WTC11 (cell line): ENCODE measurements at places on chromosomes 2 and 18.

- DNase-seq, result no peak
Observed at GRCh38 chr2:217307023-217307422, 447.2 kb upstream of the TNP1 start.

DNA sequence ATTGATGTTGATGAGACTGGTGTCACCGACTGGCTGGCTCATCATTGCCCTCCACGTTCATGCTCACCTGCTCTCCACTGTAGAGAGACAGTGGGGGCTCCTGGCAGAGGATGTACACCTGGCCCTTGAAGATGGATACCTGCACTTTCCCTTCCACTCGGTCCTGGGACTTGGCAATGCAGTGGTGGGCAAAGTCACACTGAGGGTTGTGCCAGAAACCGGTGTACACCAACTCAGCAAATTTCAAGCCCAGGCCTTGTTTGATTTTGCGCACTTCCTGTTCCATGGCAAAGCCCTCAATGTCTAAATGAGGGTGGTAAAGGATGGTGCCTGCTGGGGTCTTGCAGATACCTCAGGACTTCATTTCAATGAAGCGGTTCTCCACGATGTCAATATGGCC is 32.5 kb downstream of the GEMIN6 start:
- DNase-seq, result no peak

DNA sequence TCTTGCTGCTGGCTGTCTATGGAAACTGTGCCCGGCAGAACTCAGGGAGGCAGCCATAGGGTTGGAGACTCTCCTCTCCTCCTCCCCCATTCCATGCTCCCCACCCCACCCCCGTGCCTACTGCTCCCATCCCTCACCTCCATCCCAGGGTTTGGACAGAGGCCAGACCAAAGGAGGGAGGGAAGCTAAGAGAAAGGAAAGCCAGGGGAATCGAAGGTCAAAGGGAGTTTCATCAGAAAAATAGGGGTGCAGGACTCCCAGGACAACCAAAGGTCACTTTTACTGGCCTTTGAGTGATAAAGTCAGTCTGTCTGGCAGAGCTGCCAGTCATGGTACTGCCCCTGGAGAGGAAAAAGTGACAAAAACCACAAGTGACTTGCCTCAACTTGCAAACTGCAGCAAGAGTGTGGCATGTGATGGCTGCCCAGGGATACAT is 187.3 kb upstream of the CTAGE1 start:
- DNase-seq, result no peak

DNA sequence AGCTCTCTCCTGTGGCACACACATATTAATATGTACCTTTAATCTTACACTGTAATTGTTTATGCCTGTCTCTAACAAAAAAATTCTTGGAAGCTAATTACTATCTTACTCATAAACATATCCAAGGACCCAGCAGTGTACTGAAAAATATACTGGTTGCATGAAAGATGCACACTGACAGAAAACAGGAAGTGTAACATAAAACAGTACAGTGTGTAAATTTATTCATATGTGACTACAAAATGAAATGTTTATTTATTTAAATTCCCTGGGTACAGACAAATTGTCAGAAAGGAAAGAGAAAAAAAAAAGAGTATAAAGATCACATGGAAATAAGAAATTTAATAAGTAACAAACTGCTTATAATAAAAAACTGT is 28.5 kb downstream of the TMEM131 start:
- DNase-seq, result no peak

GRCh38 chr2:221546505-221547225 is 25.4 kb downstream of the EPHA4 start:
- DNase-seq, result no peak

DNA sequence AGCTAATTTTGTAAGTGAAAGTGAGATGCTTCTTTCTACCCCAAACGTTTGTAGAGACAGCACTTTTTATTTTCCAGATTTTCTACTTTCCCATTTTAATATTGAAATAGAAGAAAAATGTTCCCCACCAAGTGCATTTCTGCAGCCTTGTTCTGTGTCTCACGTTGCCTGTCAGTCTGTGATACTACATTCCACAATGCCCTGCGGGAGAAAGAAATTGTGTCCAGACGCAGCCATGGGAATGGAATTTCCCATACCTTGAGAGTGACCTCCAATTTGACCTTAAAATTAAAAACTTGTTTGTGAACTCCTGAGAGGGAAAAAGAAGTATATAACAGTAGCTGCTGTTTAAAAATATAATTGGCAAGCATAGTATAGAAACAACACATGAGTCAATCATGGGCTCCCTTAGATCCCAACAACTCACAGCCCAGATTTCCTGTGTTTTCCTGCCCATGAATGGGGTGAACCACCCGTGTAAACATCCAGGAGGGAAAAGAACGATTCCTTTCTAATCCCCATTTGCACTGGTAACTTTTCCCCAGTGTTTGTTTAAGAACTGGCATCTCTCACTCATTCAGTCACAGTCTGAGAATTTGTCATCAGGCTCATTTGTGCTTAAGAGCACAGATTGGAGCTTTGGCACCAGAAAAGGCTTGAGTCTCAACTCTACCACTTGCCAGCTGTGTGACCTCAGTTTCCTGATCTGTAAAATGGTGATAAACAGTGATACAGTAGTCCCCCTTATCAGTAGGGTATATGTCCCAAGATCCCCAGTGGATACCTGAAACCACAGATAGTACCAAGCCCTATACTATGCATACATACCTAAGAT is 166.1 kb upstream of the ZNF521 start:
- no peak for DNase-seq

GRCh38 chr2:29105375-29105774 is 9.8 kb upstream of the CLIP4 start:
- DNase-seq, result no peak

DNA sequence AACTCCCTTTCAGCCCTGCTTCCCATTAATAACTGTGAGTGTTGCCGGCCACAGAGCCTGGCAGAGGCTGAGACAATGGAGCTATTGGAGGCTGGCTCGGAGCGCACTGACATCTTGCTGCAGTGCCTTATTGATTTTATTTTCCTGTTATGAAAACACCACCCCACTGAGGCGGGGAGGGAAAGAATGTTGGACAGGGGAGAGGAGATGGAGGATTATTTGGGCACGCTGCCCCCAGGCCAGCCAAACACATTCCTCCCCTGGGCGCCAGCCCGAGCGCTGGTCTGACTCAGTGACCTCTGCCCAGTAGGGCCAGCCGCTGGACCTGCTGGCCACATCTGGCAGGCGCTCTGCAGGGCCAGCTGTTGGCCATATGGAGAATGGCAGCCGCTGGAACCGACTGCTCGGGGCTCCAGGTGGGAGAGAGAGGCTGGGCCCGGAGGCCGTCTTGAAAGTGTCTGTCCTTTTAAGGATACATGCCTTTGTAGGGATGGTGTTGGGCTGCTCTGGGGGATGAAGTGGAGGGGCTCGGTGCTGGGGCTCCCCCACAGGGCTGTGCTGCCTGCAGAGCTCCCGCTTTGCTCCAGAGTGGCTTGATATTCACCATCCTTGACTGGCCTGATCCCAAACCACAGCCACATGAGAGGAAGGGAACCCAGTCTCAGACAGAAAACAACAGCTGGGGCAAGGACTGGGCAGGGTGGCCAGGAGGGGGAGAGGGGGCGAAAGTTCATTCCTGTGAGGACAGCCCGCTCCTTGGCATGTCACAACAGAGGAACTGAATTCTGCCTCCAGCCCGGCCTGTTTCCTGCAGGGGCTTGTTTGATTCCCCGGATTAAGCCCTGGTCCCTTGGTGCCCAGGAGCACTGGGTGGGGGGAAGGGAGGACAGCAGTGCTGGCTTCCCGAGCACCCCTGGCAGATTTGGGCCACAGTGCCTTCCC is 179.0 kb downstream of the KLHL29 start:
- peak; percentile 36 for DNase-seq

DNA sequence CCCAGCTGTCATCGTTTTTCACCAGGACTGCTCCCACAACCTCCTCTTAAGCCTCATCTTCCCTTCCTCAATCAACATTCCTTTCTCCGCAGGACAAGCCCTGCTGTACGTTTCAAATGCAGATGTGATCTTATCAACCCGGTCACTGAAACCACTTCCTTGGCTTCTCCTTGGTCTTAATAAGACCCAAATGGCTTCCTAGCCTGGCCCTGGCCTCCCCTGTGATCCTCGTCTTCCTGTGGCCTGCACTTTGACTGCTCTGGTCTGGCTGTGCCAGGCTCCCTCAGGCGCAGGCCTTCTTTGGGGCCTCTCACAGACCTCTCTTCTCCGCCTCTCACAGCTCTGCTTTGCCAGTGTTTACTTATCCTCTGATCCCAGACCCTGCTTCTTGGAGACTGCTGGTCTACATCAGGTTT is 4.7 kb upstream of the ADNP2 start:
- peak; percentile 15 for DNase-seq

DNA sequence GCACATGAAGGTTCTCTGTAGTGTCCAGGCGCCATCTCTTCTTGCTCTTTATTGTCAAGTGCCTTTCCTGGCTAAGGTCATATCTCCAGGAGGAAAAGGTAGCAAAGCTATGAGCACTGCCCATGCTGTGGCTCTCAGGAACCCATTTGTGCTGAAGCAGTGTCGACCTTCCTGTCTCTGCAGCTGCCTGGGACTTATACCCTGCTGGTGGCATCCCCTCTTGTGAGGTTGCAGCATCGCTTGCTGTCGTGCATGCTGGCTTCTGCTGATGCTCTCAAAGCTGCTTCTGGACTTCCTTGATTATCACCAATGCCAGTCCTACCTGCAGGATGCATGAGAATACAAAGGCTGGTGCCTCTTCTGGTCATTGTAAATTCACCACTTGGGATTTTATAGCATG is 22.1 kb upstream of the PTPN2 start:
- DNase-seq, result no peak

GRCh38 chr2:3151153-3151918 is 226.3 kb downstream of the EIPR1 start:
- DNase-seq, result no peak

DNA sequence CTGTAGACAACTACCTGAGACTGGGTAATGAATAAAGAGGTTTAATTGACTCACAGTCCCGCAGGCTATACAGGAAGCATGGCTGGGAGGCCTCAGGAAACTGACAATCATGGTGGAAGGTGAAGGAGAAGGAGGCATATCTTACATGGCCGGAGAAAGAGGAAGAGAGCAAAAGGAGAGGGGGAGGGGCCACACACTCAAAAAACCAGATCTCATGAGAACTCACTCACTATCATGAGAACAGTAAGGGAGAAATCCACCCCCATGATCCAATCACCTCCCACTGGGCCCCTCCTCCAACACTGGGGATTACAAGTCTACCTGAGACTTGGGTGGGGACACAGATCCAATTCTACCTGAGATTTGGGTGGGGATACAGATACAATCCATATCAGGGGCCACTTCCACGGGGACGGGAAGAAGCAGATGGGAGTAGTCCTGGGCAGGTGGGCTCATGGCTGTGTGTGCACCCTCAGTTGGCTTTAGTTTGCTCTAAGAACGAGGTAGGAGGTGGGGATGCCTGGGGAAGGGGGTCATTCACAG is 9.9 kb downstream of the MAB21L4 start:
- DNase-seq, result no peak

DNA sequence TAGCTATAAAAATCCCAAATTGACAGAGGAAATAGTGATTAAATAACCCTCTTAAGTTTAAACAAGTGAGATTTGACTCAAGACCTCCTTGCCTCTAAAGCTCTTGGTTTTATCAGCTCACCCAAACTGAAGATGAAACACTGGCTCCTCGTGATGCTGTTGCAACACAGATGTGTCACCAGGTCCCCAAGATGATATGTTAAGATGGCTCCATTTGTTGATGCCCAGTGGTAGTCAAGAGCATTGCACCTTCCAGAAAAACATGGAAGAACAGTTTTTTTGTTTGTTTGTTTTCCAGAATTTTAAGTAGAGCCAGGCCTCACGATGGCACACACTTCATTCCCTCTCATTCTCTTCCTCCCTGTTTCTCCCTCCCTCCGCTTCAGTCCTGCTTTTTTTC is 399.8 kb downstream of the TXNL1 start:
- no peak for DNase-seq

GRCh38 chr2:192042126-192042525 is 152.6 kb downstream of the TMEFF2 start:
- no peak for DNase-seq

DNA sequence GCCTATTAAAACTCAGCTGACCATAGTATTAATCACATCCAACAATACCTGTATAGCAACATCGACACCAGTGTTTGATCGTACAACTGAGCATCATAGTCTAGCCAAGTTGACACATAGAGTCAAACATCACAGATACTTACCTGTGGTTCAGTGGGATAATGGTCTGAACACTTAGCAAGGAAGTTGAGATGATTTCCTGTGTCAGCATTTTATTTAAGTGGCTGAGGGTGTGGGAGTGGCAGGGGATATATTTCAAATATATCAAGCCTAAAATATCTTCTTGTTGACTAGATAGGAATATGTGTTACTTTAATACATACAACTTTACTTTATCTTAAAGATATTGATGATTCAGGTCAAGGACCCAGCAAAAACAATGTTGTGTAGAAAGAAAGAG is 1038.6 kb downstream of the TSN start:
- DNase-seq, result no peak

- no peak for DNase-seq
Observed at GRCh38 chr2:1081451-1082225, 131.0 kb downstream of the SNTG2 start.

GRCh38 chr2:18792684-18793083 is 203.3 kb upstream of the NT5C1B start:
- DNase-seq, result no peak

GRCh38 chr2:71597756-71598155 is 144.4 kb downstream of the DYSF start:
- DNase-seq, result no peak

DNA sequence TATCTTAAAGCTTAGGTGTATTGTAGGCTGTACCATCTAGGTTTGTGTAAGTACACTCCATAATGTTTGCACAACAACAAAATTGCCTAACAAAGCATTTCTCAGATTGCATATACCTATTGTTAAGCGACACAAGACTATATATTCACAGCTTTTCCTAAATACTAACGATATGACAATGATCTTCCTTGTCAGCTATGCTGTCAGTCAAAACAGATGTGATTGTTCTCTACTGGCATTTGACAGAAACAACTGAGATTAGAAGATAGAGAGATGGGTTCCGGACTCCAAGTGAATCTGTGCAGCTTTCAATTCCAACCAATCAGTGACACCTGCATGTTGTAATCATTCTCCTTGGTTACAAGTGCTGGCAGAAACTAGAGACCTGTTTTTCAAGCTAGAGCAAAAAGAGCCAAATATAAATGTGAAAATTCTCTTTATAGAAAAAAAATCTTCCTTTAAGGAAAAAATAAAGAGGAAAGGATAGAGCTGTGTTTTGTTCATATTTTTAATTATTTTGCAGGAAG is 1232.3 kb upstream of the SLC39A10 start:
- no peak for DNase-seq

GRCh38 chr2:223054193-223054781 is 2.3 kb downstream of the KCNE4 start:
- DNase-seq, result no peak

DNA sequence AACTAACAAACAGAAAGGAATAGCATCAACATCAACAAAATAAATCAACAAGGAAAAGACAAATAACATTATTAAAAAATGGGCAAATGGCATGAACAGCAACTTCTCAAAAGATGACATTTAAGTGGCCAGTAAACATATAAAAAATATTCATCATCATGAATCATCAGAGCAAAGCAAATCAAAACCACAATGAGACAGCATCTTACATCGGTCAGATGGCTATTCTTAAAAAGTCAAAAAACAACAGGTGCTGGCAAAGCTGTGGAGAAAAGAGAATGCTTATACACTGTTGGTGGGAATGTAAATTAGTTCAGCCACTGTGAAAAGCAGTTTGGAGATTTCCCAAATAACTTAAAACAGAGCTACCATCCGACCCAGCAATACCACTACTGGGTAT is 327.1 kb downstream of the CMPK2 start:
- DNase-seq, result no peak

GRCh38 chr2:234158812-234159211 is 108.3 kb downstream of the SPP2 start:
- no peak for DNase-seq

GRCh38 chr2:136325844-136326331 is 207.9 kb upstream of the CXCR4 start:
- no peak for DNase-seq
